ENCODE measurements at places on chromosomes 1 and 21.

DNA sequence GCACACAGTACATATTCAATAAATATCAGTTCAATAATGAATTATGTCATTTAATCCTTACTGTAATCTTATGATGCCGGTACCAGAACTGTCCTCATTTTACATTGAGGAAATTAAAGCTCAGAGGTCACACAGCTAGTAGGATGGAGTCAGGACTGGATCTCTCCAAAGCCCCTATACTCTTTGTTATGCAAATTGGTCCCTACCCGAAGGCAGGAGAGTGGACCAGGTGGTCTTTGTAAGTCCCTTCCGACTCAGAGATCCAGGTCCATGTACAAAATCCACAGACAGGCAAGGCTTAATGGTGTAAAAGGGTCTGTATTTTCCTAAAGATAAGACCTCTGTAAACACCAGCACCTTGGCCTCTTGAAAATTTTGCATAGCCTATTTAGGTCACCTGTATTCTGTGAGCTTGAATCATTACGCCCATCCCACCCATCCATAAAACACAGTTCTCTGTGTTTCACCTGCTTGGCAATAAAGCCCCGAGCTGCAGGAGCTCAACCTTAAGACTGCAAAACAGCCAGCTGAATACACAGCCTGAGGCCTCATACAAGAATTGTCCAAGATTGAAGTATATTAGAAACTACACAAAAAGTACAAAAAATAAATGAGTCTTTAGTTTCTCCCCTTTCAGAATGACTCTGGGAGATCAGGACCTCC, 41.7 kb downstream of the PLXNA2 start:
- no peak for DNase-seq

GRCh38 chr1:93820554-93821422, 58.2 kb downstream of the DNTTIP2 start:
- DNase-seq: no peak

DNA sequence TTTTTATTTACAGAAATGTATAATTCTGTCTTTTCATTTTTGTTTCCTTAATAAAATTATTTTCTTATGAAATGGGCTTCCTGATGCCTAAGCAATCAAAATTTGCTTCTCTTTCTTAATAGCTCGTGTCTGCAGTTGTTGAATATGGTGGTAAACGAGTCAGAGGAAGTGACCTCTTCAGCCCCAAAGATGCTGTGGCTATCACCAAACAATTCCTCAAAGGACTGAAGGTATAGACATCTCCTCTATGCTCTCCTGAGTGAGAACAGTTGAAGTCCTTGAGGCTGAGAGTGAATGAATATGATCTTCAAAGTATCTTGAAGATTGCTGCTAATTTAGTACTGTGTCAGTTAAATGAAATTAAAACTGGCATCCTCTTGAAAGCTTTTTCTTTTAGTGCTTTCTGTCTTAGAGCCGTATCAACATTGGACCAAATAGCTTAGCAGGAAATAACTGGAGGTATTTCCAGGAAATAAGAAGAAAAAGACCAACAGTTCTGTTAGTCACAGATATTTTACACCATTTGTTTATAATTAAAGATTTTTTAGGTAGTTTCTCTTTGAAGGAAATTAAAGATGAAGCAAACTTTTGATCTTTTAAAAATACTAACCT, 24.7 kb downstream of the VPS45 start:
- DNase-seq: no peak

DNA sequence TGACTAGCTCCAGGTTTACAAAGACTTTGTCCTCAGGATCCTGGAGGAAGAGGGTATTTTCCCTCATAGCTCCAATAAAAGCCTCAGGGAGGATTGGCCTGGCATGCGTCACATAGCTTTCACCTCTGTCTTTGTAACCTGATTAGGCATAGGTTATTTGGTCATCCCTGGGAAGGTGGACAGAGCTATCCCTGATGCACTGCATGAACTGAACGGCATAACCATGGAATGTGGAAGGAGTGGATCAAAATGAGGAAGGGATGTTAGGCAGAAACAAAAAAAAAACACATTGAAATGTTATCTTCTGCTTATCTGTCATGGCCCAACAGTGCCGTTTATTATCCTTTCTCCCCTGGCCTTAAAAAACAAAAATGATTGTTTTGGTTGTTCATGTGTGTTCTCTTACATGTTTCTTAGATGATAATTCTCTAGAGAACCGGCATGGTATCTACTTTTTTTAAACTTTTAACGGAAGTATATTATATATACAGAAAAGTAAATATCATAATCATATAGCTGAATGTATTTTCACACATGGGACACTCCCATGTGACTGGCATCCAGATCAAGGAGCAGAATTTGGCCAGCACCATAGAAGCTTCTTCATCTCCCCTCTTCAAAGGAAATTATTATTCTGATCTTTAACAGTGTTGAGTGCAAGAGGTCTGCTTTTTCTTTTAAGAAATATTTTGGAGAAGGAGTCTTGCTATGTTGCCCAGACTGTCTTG, 85.3 kb downstream of the RPS6KC1 start:
- DNase-seq: no peak

GRCh38 chr1:238099871-238100270, 209.1 kb upstream of the ZP4 start:
- no peak for DNase-seq

DNA sequence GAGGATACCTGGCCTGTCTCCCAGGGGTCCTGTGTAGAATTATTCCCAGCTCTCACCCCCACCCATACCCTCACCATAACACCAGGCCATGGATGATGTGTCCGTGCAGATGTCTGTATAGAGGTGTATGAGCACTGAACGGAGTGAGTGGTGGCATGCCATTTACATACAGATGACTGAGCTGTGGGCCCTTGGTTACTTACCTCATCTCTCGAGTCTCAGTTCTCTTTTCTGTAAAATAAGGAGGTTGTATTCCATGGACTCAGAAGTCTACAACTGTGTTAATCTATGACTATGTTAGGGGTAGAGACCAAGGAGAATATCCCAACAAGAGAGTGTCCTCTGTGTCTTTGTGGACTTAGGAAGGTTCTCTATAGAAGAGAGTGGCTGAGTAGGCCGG, 65.6 kb upstream of the CD1D start:
- DNase-seq: no peak

DNA sequence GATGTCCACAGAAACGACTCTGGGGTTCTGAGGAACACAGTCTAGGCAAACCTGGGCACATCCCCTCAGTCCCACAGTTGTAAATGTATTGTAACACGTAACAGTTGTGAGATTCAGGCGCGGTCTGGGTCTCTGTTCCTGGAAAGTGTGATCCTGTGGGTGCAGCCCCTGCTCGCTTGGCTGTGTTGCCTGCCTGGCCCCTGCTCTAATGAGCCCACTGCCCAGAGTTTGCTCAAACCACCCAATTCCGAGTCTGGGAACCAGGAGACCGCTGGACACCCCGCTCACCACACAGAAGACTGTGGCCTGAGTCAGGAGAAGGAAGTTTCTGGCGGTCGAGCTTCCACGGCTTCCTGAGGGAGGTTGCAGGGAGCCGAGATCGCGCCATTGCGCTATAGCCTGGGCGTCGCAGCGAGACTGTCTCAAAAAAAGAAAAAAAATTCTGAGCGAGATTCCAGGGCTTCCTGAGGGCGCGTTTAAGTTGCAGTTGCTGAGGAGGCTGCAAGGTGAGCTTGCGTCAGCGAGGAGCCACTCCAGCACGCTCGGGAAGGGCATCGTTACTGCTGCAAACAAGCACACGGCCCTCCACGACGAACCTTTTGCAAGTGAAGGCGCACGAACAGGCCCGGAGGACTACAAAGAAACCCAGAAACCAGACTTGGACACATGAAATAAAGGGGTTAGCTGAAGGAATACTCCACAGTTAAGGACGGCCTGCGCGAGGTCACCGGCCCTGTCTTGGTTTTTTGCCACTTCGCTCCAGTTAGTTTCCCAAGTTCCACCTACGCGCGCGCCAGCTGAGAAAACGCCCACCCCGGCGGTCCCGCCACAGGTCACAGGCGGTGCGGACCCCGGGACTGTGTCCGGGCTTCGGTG, 1.1 kb downstream of the C21orf58 start:
- DNase-seq: peak; percentile 57

DNA sequence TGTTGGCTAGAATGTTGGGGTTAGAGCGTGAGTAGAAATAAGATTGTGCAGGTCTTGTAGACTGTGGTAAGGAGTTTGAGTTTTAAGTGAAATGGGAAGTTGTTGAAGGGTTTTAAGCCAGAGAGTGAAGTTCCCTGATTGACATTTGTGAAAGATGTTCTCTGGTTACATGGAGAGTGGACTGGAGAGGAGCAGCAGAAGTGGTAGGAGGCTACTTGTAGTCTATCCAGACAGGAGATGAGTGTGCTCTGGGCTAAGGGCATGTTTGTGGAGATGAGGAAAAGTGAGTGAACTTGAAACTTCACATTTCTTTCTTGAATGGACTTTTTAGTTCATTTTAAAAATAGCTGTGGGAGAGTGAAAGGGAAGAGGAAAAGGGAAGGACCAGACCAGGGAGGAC, 37.0 kb downstream of the F3 start:
- DNase-seq: no peak

- DNase-seq: peak; percentile 31
These were observed 53.9 kb downstream of the NR5A2 start for GRCh38 chr1:200081151-200081968.

- DNase-seq: peak; percentile 73
These were observed 2.4 kb downstream of the PGD start for GRCh38 chr1:10401281-10401680.

DNA sequence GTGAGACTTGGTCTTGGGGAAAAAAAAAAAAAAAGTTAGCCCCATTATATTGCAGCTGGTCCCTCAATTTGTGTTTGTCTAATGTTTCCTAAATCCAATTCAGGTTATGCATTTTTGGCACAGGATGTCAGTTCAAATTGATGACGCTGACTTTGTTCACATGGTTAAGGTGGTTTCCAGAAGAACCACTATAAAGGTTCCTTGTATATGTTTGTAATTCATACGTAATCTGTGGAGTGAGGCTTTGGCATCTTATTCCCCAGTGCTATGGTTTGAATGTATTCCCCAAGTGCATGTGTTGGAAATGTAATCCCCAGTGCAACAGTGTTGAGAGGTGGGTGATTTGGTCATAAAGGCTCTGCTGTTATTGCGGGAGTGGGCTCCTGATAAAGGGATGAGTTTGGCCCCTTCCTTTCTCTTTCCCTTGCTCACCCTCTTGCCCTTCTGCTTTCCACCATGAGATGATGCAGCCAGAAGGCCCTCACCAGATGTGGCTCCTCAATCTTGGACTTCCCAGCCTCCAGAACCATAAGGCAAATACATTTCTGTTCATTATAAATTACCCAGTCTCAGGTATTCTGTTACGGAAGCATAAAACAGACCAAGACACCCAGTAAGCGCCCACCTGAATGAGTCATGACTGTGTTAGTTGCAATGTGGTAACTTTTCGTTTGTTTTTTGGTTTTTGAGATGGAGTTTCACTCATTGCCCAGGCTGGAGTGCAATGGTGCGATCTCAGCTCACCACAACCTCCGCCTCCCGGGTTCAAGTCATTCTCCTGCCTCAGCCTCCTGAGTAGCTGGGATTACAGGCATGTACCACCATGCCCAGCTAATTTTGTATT, 19.5 kb upstream of the HLCS start:
- no peak for DNase-seq

DNA sequence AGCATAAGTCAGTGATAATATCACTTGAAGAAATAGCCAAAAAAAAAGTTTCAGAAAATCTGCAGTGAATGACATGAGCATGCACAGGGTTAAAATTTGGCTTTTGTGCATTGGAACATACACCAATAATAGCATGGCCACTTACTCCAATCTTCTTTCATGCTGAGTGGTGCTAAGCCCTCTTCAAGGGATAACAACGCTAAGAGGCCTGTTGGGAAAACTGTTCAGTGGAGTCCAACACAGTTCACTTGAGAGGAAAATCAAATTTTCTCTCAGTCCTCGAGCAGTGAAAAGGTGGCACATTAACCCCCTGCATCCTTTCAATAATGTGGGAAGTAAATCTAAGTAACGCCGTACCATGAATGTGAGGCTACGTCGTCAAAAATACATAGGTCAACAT, 264.7 kb downstream of the SPATA17 start:
- no peak for DNase-seq
